ENCODE measurements at places on chromosomes 7 and 10.

DNA sequence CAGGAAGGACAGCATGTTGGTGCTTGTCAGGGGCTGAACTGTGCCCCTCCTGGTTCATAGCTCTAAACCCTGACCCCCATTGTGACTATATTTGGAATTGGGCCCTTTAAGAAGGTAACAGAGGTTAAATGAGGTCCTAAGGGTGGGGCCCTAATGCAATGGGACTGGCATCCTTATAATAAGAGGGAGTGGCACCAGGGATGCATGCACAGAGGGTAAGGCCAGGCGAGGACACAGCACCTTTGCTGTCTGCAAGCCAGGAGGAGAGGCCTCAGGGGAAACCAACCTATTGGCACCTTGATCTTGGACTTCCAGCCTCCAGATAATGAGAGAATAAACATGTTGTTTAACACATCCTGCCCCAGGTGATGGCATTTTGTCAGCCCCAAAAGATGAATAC, 61.3 kb upstream of the EBF3 start:
- peak; percentile 9 for DNase-seq

- no peak for DNase-seq
These were observed 91.9 kb downstream of the CELF2 start for GRCh38 chr10:11109590-11109989.

DNA sequence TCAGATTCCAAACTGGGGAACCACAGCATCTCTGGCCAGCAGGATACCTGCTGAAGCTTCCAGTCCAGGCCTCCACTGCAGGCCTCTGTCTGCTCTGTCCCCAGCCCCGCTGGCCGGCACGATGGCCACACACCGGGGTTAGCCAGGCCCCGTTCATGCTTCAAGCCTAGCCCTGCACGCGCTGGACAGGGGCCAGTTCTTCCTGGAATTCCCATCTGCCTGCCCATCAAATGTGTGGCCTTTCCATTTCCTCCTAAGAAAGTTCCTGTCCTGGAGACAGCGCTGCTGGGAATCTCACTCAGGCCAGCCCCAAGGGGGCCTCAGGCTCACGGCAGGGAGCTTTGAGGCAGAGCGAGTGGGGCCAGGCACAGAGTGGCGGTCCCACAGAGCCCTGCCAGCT, 18.0 kb downstream of the SH2B2 start:
- DNase-seq: peak; percentile 71

GRCh38 chr10:106942035-106942662, 222.4 kb downstream of the SORCS1 start:
- DNase-seq: no peak

All from femur (tissue), 1 donor.